Stimulated activated CD4-positive, alpha-beta T cell treated with anti-CD3 and anti-CD28 coated beads, Interleukin-4, amount 100 ng/mL, for 48 hours (primary cell): ENCODE measurements at places on chromosomes 7 and 10.

DNA sequence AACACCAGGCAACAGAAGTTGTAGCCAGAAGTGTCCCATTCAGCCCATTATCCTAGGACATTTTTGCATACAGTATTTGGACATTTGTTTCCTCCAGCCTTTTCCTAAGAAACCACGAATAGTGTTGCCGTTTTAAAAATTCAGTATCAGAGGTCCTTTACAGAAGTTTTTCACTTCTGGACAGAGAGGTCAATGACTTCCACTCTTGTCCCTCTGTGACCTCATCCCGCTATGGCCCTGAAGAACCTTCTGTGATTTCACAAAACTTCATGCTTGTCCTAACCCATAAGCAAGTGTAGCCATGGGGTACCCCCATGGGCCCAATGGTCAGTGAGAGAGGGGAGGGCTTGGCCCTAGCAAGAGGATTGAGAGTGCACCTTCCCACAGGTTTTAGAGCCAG is 364.8 kb downstream of the TNS3 start:
- DNase-seq, result no peak

DNA sequence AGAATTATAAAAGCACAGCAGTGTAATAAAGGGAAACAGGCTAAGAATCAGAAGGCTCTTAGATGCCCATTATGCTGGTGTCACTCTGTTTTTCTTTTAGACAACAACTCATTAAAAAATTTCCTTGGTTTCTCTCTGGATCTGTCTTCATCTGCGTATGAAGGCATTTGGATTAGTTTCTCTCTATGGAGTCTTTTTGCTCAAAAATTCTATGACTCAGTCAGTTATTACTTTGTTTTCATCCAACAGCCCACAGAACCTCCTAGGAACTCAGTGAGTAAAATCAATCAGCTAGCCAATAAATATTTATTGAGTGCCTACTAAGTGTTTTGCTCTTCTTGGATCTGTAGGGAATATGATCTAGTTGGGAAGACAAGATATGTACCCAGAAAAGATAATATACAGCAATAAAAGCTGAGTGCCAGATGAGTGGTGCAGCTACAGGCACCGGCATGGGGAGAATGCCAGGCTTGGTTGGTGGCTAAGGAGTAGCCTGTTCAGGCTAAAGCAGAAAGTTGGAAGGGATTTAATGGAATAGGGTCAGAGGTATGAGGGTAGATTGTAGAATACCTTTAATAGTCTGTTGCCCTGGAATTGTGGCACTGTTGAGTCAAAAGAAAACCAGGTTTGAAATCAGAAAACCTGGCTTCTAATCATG is 156.2 kb downstream of the LRRC4 start:
- DNase-seq, result no peak

- DNase-seq, result no peak
Measured at GRCh38 chr10:70255329-70256299, 22.4 kb upstream of the PPA1 start.

GRCh38 chr7:5218564-5219360 is 28.7 kb downstream of the WIPI2 start:
- DNase-seq, result no peak

DNA sequence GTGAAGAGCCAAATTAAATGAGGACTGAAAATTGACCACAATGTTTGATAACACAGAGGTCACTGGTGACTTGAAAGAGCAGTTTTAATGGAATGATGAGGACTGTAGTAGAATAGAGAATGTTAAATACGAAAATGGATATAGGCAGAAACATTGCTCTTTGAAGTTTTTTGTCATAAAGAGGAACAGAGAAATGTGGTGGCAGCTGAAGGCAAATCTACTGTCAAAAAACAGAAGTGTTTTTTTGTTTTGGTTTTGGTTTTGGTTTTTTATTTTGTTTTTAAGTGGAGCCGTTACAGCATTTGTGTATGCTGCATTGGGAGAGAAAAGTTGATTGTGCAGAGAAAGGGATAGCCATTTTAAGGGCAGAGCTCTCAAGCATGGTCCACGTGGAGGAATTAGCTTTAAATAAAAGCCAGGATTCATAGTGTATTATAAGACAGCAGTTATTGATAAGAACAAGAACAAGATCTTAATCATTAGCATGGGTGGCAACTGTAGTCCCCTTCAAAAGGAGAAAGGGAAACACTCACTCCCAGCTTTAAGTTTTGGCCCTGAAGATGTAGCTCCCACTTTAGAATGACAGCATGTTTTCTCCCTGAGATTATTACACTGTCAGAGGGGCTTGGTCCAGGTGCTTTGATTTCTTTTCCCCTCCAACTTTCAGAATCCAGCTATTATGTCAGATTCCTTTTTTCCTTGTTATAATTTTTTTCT is 156.7 kb upstream of the BET1 start:
- no peak for DNase-seq

- DNase-seq, result no peak
Measured at GRCh38 chr7:4775848-4776623, 613 bp downstream of the AP5Z1 start.
